ENCODE measurements at places on chromosomes 5 and 9.

DNA sequence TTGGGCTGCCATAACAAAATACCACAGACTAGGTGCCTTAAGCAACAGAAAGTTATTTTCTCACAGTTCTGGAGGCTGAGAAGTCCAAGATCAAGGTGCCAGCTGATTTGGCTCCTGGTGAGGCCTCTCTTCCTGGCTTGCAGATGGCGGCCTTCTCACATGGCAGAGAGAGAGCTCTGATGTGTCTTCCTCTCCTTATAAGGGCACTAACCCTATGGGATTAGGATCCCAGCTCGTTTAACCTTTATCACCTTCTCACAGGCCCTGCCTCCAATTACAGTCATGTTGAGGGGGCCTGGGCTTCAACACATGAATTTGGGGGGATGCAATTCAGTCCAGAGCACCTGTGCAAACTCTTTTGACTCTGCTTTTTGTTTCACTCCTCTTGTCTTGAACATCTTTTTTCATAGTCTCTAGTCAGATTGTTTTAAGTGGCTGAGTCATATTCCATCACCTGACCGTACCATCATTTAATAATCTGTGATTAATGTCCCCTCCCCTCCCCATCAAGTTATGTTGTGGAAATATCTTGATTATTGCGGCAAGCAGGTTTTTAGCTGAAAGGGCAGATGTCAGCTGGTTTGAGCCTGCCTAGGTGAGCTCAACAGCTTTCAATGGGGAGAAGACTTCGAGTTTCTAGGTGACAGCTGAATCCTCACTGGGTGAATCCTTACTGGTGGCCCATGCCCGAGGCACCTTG lies 61.8 kb downstream of the NDFIP1 start:
- no peak for DNase-seq

- no peak for DNase-seq
Observed at GRCh38 chr5:159504857-159505304, 174.6 kb upstream of the IL12B start.

DNA sequence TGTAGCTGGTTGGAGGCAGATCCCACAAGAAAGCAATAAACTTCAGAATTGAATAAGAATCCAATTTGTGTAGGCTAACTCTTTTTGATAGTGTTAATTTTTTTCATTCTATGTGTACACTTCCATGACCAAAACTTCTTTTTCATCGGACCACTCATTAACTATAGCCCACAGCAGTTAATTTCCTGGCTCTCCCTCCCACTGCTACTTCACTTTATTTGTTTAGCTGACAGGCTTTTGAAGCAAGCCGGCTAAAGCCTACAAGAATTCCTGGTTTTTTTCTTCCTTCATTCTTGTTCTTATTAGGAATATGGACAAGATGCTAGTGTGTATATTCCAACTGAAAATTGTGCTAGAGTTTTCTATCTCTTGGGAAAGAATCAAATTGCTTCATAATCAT lies 329.2 kb upstream of the CCNH start:
- DNase-seq = no peak

DNA sequence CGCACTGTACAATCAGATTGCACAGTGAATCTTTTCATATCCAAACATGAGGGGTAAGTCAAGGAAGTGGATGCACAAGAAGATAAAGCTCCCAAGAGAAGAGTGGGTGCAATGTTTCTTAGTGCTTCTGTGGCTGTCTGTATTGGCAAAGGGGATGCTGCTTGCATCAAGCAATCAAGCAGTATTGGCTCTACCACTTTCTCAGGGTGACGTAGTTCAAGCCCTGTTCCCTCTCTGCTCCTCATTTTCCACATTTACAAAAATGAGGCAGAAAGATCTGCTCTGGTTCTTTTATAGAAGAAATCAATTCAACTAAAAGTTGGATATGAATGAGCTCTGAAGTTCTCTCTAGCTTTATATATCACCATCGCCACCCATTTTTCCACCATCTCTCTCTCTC lies 2.3 kb downstream of the TNFSF8 start:
- DNase-seq = no peak

DNA sequence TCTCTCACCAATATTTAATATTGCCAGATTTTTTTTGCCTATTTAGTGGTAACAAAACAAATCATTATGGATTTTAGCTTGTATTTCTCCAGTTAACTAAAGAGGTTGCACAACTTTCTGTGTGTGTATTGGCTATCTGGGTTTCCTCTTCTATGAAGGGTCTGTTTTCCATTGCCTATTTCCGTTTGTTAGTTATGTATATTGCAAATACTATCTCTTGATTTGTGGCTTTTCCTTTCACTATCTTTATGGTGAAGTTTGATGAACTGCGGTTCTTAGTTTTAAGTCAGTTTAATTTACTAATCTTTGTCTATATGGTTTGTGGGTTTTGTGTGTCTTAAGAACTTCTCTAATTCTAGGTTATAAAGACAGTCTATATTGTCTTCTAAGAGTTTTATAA lies 136.3 kb downstream of the CEP120 start:
- no peak for DNase-seq

GRCh38 chr5:65749956-65750355 lies 28.0 kb downstream of the NLN start:
- no peak for DNase-seq

DNA sequence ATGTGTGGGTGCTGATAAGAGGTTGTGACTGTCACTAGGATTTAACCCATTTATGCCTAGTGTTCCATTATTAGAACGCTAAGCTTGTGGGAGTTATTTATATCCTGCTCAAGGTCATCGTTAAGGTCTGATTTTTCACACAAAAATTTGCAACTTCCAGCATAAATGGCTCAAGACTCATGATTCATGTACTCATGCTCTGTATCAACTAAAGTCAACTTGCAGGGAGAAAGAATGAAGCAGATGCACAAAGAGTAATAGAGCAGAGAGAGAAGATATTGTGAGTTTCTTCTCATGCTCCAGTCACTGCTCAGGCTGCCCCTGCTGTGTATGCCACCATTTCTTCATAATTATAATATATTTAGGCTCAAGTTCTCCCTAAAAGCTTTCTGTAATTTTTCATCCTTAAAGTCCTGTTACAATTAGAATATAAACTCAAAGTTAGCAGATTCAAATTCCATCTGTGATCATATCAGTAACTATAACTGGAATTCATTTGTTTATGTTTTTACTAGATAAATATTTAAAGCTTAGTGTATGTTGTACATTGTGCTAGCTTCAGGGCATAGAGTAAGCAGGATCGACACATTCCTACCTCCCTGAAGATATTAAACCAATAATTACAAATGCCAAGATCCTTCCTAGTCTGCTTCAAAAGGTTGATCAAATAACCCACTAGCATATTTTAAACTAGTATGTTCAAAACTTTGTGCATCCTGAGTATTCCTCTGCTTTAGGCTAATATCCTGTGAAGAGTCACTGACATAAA lies 136.7 kb downstream of the NUDT12 start:
- DNase-seq = no peak

DNA sequence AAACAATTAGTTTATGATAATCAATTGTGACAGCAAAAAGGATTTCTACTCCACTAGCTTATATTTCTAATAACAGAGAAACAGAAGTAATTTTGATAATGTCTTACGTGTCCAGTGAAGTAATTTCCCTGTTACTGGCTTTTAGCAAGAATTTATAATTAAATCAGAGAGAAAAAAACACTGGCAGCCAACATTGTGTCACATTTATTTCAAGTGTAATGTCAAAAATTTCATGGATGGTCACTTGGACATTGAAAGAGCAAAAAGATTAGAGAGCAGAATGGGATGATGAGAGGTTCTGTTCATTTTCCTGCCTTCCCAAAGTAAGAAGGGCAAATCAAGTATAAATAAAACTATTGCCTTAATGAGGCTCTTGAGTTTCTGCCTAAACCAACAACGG lies 239.3 kb upstream of the SEMA6A start:
- no peak for DNase-seq

Measured in stimulated activated CD4-positive, alpha-beta T cell treated with anti-CD3 and anti-CD28 coated beads, Interleukin-1b, Interleukin-23, amount 100 ng/mL, for 24 hours (primary cell).